ENCODE measurements at places on chromosomes 2 and 18.

- no peak for DNase-seq
Observed at GRCh38 chr2:235106874-235107639, 155.2 kb downstream of the SH3BP4 start.

DNA sequence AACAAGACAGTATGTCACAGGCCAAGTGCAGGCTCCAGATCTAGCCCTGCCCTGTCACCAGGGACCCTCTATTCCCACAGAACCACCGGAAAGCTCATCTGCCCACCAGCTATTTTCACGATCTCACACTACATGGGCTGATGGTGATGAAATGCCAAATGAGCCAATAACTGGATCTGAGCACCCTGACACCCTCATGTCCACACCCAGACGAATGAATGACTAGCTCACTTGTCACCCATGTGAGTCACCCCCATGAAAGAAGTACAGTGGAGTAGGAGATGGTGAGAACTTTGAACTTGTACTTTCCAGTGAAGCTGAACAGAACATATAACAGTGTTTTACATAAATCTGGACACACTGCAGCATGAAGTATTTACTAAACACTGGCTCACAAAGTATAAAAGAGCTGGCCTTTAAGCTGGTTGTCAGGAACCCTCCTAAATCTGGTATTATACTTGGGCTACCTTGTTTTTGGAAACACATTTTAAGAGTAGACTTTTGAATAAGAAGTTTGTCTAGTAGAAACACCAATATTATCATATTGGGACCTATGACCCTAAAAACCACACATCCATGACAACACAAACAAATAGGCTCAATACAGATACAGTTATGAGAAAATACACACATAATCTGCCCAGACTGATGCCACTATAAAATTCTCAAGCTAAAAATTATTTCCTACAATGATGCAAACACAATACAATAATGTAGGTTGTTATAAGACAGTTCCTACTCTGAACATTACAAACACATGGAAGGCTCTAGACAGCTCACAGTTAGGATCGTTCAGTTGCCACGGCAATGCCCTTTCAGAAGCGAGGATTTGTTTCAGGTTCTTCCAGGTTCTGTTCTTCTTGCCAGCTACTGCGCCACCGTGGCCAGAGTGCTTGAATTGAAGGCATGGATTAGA is 19.0 kb downstream of the INO80C start:
- no peak for DNase-seq

DNA sequence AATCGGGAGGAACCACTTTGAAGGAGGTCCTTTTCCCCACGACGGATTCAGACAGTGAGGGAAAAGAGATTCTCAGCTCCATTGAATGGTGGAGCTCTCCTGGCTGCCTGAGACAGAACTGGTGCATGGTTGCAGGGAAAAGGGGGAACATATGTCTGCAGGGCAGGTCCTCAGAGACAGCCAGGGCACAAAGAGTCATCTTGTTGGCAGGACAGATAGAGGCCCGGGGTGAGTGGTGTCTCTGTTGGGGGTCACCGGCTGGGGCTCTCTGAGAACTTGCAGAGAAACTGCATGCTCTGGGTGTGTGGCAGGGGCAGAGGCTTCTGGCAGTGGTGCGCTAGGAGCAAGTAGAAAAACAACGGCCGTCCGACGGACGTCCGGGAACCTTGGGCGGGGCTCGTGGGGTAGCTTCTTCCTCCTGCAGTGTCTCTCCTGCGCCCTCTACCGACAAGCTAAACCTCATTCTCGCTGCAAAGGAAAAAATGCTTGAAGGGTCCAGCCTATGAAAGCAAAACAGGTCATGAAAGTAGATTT is 94.3 kb downstream of the CDCA7 start:
- peak; percentile 21 for DNase-seq

- peak; percentile 4 for DNase-seq
Observed at GRCh38 chr2:23940718-23941620, 706 bp downstream of the UBXN2A start.

DNA sequence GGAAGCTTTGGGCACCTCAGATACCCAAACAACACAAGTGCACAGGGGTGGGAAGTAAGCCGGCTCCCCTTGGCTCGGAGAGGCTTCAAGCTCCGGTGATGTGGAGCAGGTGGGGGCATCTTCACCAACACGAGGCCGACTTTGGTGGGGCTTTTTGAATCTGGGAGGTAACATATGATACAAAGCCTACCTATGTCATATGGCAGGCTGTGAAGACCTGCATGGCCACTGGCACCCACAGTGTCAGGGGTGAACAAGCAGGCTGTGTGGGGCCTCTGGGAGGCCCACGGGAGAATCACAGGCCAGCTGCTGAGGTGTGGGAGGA is 109.0 kb downstream of the EIPR1 start:
- DNase-seq = no peak

DNA sequence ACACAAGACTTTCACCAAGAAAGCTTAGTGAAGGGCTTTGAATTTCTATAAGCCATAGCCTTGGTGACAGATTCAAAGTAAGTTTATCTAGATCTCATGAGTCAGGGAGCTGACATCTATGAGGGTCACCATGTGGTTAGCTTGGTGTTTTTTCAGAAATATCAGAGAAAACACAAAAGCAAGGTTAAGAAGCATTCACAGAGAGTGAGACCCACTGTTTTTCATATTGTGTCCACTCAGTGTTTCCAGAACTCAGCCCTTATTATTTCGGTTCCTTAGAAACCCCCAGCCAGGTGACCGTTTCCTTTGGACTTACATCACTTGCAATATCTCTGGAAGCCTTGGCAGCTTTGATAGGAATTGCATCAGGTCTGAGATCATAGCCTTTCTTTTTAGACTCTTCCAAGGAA is 76.6 kb downstream of the NEB start:
- no peak for DNase-seq

- DNase-seq = no peak
Observed at GRCh38 chr2:85076618-85077274, 56.4 kb upstream of the TCF7L1 start.

DNA sequence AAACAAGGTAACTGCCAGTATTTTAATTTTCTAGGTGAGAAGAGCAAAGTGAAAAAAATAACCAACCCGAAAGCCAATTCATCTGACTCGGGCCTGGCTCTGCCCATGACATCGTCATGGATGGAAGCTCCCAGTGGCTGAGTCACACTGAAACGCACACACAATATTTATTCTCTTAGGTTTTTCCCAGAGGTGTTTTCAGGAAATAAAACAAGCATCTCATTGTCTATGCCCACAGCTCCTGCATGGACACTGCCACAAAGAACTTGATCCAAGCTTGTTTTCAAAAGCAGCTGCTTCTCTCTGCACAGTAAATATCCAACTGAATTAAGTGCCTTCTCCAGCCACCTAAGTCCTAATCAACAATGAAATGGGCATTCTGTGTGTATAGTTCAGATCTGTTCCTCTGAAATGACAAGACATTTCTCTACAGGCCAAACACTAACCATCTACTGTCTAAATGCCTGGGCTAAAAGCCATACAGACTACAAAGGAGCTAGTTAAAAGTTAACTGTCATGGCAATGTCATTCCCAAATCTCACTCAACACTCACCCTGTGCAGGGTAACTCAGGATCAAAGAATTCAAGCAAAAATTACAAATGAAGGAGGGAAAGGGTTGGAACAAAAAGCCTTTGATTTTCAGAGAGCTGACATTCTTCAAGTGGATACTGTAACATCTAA is 62.9 kb downstream of the RPL31 start:
- no peak for DNase-seq

GRCh38 chr2:14134771-14135170 is 497.7 kb upstream of the LRATD1 start:
- DNase-seq = no peak

GRCh38 chr18:13584825-13585224 is 141.5 kb downstream of the FAM210A start:
- DNase-seq = no peak

- DNase-seq = no peak
Observed at GRCh38 chr2:152638056-152638455, 79.2 kb downstream of the PRPF40A start.

DNA sequence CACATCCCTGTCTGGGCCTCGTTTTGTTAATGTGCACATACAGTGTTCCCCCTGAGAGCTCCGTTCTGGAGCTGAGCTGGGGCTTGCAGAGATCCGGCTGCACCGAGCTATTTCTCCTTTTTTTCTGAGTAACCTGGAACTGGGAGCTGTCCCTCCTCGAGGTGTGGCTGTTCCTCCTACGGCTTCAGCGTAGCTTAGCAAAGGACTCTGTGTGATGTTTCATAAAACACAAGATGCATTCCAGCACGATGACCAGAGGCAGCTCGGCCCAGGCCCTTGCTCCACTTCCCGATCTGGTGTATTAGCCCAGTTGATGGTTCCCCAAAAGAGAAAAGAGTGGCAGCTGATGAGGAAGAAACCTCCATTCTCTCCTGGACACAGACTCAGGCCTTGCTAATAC is 103.0 kb downstream of the FAM210A start:
- no peak for DNase-seq

DNA sequence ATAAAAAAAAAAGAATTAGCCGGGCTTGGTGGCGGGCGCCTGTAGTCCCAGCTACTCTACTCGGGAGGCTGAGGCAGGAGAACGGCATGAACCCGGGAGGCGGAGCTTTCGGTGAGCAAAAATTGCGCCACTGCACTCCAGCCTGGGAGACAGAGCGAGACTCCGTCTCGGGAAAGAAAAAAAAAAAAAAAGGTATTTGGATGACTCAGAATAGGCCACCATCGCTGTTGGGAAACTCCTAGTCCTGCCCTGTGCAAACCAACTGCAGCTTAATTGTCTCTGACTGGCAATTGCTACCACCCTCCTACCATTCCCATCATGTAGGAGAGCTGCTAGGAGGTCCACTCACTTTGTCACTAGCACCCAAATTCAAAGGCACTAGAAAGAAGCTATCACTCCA is 43.5 kb downstream of the ATP8B1 start:
- DNase-seq = no peak

DNA sequence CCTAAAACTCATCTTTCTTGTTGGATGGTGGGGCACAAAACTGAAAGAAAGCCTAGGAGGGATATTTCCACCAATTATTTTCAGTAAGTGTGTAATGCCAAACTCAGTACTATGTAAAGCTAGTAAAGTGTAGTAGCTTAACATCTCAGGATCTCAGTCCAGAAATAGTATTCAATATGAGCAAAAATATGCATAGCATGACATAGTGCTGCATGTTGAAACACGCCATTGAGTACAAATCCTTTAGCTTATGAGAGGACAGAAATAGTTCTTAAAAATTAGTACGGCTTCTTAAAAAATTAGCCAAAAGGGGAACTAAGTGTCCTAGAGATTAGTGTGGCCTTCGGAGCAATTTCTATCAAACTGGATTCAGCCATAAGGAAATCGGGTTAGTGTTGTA is 21.7 kb upstream of the ATL2 start:
- no peak for DNase-seq

- DNase-seq = no peak
Observed at GRCh38 chr2:64629329-64629781, 24.4 kb downstream of the SERTAD2 start.

DNA sequence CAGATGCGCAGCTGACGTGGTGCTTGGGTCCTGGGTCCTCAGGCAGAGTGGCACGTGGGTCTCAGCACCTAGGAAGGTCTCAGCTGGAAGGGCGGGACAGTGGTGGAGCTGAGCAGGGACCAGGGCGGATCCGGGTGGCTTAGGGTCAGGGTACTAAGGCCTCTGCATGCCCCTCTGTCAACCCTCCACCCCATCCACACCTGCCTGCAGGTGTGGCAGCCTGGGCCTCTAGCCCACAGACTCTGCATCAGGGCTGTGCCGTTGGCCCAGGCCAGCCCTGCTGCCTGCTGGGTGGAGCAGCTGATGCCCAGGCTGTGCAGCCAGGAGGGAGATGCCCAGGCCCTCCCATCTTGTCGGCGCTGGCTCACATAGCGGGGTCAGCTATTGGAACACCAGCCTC is 24.6 kb upstream of the OTOS start:
- DNase-seq = no peak

GRCh38 chr2:198711484-198711883 is 746.3 kb downstream of the SATB2 start:
- DNase-seq = no peak

- DNase-seq = no peak
Observed at GRCh38 chr2:189552334-189552990, 28.1 kb downstream of the SLC40A1 start.
